Activated CD8-positive, alpha-beta memory T cell treated with anti-CD3 and anti-CD28 coated beads, Interleukin-2, amount 10 ng/mL, durations not matched to agents 7 days and 5 days (primary cell): ENCODE measurements at places on chromosomes 1 and 21. TPM values are rescaled to one million over a fixed set of nuclear protein-coding genes. Genes with fewer than 3 reads are reported as not detected.

Gene GJA4
- not detected for total RNA-seq

Gene HSPA6
- 0.47 TPM for total RNA-seq

Gene SYT11
- 29.9 TPM for total RNA-seq

GRCh38 chr1:2582391-2582790, 4.2 kb upstream of the PRXL2B start:
- H3K27me3 ChIP-seq = no peaks in the 10 kb centered on the region
- H3K36me3 ChIP-seq = peaks cover 2% of the 10 kb centered on the region
- H3K4me1 ChIP-seq = peaks cover 60% of the 10 kb centered on the region
- H3K4me3 ChIP-seq = no peak overlapping the region

DNA sequence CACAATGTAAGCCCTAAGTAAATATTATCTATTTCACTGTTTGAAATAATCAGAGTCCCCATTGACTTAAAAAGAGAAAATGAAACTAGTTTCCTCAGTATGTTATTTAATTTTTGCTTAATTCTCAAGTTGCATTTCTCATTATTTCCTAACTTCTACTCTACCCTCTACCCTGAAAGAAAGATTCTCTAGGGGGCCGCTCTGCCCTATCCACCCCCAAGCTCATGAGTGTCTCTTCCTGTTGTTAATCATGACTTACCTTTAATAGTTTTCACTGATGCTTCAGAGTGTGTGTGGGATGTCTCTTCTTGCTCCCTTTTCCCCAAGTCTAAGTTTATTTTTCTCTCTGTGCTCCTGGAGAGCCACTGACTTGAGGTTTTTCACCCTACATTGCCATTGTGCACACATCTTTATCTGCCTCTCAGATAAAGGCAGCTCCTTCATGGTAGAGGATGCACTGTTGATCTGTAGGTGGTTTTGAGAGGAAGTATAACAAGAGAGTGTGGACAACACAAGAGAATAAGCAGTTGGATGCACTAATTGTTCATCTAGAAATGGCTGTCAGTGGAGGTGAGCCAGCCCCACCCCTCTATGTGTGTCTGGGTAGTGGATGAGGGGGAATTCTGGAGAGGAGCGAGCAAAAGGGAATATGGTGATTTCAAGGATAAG, 261.7 kb downstream of the CHRM3 start:
- DNase-seq = no peak
- peaks cover 2% of the 10 kb centered on the region for H3K36me3 ChIP-seq
- no peak overlapping the region for H3K27ac ChIP-seq
